ENCODE measurements at places on chromosomes 12 and 14. TPM values are rescaled to one million over a fixed set of nuclear protein-coding genes. Genes with fewer than 3 reads are reported as not detected.

Gene CLEC4D
- total RNA-seq, result not detected

Gene TMTC3
- total RNA-seq, result 47.2 TPM

Gene C1R
- 4.1 TPM for total RNA-seq

- H3K27ac ChIP-seq, result peak overlapping the region; percentile 48
- H3K4me3 ChIP-seq, result no peak overlapping the region
- no peaks in the 10 kb centered on the region for H3K27me3 ChIP-seq
These were observed 27.9 kb downstream of the BORCS5 start for GRCh38 chr12:12384571-12385340.

DNA sequence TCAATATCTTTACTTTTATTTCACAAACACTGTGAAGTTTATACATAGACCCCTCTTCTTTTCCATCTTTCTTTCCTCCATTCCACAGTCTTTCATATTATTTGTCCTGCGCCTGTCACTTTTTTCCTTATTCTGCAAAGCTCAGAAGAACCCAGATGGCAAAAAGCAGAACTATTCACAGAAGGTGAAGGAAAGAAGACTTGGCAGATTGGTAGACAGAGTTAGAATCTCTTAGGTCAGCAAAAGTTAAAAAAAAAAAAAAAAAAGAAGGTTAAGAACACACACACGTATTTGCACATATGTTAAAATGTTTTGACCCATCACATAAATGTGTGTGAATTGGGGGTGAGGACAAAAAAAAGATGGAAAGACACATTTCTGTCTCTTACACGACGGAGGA, 50.3 kb upstream of the ABCC9 start:
- DNase-seq, result no peak
- peaks cover 5% of the 10 kb centered on the region for H3K4me1 ChIP-seq
- H3K36me3 ChIP-seq, result no peaks in the 10 kb centered on the region
- no peak overlapping the region for H3K4me3 ChIP-seq

DNA sequence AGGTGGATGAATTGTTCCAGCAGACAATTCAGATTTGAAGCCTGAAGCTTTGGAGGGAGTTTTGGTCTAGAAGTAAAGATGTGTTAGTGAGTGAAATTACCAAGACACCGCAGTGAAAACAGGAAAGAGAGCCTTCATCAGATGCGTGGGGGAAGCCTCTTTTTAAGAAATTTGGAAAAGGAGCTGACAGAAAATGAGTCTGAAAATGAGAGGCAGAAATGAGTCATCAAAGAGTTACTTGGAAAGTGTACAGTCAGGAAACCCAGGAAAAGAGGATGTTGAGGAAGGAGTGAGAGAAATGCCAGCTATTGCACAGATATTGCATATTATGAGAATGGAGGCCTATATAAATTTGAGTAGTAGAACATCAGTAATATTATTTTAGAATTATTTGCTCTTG, 520.7 kb downstream of the NRXN3 start:
- no peaks in the 10 kb centered on the region for H3K27me3 ChIP-seq
- H3K4me3 ChIP-seq, result no peak overlapping the region
- H3K4me1 ChIP-seq, result no peaks in the 10 kb centered on the region

- H3K27me3 ChIP-seq, result peaks cover 47% of the 10 kb centered on the region
- H3K4me3 ChIP-seq, result no peak overlapping the region
- no peaks in the 10 kb centered on the region for H3K4me1 ChIP-seq
- H3K36me3 ChIP-seq, result no peaks in the 10 kb centered on the region
These were observed 4.8 kb upstream of the DTX1 start for GRCh38 chr12:113051759-113052158.

GRCh38 chr12:31682136-31682962, 22.9 kb downstream of the ETFBKMT start:
- no peaks in the 10 kb centered on the region for H3K4me1 ChIP-seq
- peak overlapping the region; percentile 29 for H3K4me3 ChIP-seq
- no peaks in the 10 kb centered on the region for H3K27me3 ChIP-seq
- peaks cover 4% of the 10 kb centered on the region for H3K36me3 ChIP-seq

GRCh38 chr14:23727566-23728335, 91.6 kb downstream of the DHRS2 start:
- peak; percentile 69 for DNase-seq
- H3K4me1 ChIP-seq, result no peaks in the 10 kb centered on the region
- H3K36me3 ChIP-seq, result no peaks in the 10 kb centered on the region
- H3K4me3 ChIP-seq, result no peak overlapping the region
- no peak overlapping the region for H3K27ac ChIP-seq
- no peaks in the 10 kb centered on the region for H3K27me3 ChIP-seq

DNA sequence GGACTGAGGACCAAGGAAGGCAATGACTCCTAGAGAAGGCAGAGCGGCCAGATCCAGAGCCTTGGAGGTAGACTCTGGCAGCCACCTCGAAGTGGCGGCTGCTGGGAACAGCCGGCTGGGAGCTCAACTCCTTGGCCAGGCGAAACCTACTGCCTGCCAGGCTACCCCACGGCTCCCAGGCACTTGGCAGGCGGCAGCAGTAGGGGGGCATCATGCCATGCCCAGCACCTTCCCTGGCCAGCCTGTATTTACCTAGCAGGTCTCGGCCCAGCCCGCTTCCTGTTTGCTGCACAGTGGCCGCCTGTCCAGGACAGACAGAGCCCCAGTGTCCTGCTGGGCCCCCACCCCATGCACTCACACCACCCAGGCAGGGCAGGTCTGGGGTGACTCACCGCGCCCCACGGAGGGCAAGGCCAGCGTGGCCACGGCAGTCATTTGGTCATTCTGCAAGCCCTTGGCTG, 10.2 kb downstream of the TRPV4 start:
- peak; percentile 68 for DNase-seq
- no peaks in the 10 kb centered on the region for H3K4me1 ChIP-seq
- no peaks in the 10 kb centered on the region for H3K27me3 ChIP-seq
- H3K36me3 ChIP-seq, result no peaks in the 10 kb centered on the region

DNA sequence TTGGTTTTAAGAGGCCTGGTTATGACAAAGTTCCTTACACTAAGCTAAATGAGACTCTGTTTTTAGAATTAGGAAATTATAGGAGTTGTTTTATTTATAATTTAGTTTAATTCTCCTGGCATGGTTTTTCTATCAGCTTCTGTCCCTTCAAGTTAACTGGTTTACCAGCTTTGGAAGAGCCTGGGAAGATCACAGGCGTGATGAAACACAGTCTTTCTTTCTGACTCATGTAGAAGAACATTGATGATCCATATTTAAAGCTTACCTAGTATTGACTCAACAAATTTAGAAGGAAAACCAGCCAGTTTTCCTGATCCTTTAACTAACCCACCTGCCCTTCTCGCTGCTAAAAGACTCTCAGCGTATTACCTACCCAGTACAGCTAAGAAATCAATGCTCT, 155.2 kb downstream of the TGFB3 start:
- H3K27ac ChIP-seq, result no peak overlapping the region
- no peak overlapping the region for H3K4me3 ChIP-seq
- H3K36me3 ChIP-seq, result peaks cover 4% of the 10 kb centered on the region
- H3K27me3 ChIP-seq, result no peaks in the 10 kb centered on the region
- H3K4me1 ChIP-seq, result no peaks in the 10 kb centered on the region
- no peak for DNase-seq

DNA sequence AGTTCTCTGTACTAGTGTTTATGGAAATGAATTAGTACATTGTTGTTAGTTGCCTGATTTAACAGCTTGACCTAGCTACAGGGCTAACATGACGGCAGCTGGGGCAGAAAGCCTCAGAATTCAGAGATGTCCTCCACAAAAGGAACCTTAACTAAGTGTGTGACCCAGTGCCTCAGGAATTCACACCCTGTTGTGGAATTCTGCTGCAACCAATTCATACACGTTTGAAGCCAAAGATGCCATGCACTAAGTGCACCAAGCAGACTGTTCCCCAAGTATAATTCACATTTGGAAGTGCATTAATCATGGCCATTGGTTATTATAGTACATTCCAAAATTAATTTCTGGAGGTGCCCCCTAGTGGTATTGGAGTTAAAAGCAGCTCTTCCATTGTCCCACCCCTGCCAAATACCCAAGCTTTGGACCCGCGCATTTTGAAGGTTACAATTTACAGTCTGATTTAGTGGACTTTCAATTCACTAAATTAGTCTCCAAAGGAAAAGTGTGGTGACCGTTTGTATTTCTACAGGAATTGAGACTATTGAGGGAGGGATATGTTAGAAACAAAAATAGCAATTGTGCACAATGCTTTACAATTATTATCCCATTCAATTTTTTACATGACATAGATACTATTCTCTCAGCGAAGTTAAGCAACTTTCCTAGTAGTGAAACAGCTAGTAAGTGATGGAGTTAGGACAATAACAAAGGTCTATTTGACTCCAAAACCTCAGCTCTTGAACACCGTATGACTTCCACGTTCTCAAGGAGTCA, 85.9 kb downstream of the PAX9 start:
- H3K36me3 ChIP-seq, result no peaks in the 10 kb centered on the region
- peaks cover 12% of the 10 kb centered on the region for H3K4me1 ChIP-seq
- DNase-seq, result peak; percentile 60
- no peaks in the 10 kb centered on the region for H3K27me3 ChIP-seq
- no peak overlapping the region for H3K27ac ChIP-seq
- no peak overlapping the region for H3K4me3 ChIP-seq

- H3K36me3 ChIP-seq, result no peaks in the 10 kb centered on the region
- no peak overlapping the region for H3K27ac ChIP-seq
- DNase-seq, result peak; percentile 58
- H3K4me1 ChIP-seq, result peaks cover 8% of the 10 kb centered on the region
- no peaks in the 10 kb centered on the region for H3K27me3 ChIP-seq
These were observed 455.3 kb upstream of the ATP2B1 start for GRCh38 chr12:90163975-90164374.

DNA sequence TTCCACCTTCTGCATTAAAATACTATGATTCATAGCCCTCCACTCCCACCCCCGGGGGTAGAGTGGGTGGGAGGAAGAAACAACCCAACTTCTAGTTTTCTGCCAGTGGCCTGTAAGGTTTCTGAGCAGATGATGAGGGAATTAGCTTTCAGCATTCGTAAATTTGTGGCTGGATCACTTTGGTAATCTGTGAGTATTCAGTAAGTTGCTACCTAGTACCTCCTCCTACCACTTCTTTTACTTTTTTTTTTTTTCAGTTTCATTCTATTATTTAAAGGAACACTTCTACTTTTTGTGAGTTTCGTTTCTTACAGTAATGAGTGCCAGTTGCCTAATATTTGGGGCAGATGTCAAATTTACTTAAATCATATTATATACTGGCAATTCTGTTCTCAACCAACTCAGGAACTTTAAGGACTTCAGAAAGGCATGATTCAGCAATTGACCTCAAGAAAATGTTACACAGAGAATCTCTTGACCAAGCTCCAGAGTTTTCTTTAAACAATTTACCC, 42.4 kb upstream of the EMP1 start:
- H3K27me3 ChIP-seq, result no peaks in the 10 kb centered on the region
- no peak overlapping the region for H3K27ac ChIP-seq
- no peak for DNase-seq
- no peak overlapping the region for H3K4me3 ChIP-seq
- no peaks in the 10 kb centered on the region for H3K4me1 ChIP-seq

- no peak overlapping the region for H3K4me3 ChIP-seq
- no peaks in the 10 kb centered on the region for H3K27me3 ChIP-seq
- no peaks in the 10 kb centered on the region for H3K4me1 ChIP-seq
- H3K27ac ChIP-seq, result no peak overlapping the region
- DNase-seq, result no peak
These were observed 326.7 kb downstream of the DPF3 start for GRCh38 chr14:72567226-72567625.

DNA sequence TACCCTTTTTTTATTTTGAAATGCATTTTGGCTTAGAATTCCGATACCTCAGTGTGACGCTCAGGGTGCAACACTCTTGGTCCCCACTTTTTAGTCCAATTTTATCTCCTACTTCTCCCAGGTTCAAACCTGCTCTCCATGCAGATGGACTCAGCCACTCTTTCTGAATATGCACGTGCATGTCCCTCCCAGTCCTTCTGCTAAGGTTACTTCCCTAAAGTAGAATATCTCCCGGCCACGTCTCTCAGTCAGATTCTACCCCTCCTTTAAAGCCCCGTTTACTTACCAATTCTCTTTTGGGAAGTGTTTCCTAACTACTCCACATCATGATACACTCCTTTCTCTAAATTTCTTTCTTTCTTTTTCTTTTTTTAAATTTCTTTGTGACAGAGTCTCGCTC, 15.5 kb upstream of the PARP11 start:
- H3K27ac ChIP-seq, result no peak overlapping the region
- H3K4me1 ChIP-seq, result no peaks in the 10 kb centered on the region
- no peak overlapping the region for H3K4me3 ChIP-seq

DNA sequence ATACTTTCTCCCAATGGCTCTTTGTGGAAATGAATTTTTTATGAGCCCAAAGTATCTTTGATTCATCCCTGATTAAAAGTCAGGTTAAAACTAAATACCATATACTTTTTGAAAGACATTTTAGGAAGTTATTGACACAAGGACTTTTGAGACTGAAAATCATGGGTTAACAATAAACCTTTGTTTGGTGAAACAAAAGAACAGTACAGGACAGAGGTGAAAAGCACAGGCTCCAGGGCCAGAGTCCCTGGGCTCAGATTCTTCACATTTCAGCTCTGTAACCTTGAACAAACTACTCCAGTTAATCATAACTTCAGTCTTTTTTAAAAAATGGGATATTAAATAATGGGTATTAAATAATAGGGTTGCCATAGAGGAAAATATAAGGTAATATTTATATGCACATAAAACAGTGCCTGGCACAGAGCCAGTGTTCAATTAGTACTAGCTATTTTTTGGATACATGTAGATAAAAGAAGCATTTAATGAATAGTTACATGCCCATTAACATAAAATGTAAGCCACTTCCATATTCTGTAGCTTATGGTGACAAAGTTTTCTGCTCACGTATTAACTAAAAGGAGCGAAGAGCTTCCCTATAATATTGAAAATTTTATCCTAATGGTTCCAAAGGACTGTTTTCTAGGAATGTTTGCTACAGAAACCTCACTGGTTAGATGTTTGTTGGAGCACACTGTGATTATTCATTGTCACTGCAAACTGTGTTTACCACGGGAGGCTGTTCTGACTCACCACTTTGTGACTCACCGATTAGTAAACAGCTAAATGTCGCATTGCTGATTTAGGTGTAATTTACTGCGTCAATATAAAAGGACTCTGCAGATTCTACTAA, 255.4 kb downstream of the DAD1 start:
- no peaks in the 10 kb centered on the region for H3K36me3 ChIP-seq
- H3K27ac ChIP-seq, result peak overlapping the region; percentile 84
- no peaks in the 10 kb centered on the region for H3K27me3 ChIP-seq
- DNase-seq, result peak; percentile 63
- H3K4me1 ChIP-seq, result peaks cover 5% of the 10 kb centered on the region

DNA sequence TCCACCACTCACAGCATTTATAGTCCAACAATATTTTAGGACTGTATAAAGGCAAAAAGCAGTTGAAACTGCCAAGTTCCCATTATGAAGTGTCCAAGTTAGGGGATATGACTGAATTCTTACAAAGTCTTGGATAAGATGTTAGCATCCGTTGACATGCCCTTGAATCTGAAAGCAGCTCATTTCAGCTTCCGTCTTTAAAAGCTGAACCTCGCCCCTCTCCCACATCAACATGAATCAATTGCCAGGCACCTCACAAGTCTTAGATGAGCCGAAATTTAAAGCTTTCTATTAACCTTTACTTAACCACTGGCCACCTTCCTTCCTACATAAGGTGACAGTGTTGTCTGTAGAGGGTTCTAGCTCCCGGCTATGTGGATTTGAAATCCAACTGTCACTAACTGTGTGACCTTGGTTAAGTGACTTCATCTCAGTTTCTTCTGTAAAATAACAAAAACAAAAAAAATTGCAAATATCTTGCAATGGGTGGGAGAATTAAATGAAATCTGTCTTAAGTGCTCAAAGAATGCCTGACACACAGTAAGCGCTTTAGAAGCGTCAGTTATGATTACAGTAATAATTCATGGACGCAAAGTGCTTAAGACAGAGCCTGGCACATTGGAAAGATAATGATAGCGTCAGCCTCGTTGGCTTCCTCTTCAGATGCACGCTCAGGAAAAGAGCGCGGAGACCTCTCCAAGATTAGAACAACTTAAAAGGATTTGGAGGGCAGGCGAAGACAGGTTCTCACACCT, 1.2 kb downstream of the PPP1CC start:
- peaks cover 18% of the 10 kb centered on the region for H3K36me3 ChIP-seq
- peak overlapping the region; percentile 97 for H3K4me3 ChIP-seq
- no peaks in the 10 kb centered on the region for H3K27me3 ChIP-seq
- peak; percentile 44 for DNase-seq
- H3K27ac ChIP-seq, result no peak overlapping the region
- no peaks in the 10 kb centered on the region for H3K4me1 ChIP-seq
